ENCODE measurements at places on chromosomes 11 and 22.

- no peak for DNase-seq
Measured at GRCh38 chr11:70912226-70912840, 340.0 kb downstream of the SHANK2 start.

DNA sequence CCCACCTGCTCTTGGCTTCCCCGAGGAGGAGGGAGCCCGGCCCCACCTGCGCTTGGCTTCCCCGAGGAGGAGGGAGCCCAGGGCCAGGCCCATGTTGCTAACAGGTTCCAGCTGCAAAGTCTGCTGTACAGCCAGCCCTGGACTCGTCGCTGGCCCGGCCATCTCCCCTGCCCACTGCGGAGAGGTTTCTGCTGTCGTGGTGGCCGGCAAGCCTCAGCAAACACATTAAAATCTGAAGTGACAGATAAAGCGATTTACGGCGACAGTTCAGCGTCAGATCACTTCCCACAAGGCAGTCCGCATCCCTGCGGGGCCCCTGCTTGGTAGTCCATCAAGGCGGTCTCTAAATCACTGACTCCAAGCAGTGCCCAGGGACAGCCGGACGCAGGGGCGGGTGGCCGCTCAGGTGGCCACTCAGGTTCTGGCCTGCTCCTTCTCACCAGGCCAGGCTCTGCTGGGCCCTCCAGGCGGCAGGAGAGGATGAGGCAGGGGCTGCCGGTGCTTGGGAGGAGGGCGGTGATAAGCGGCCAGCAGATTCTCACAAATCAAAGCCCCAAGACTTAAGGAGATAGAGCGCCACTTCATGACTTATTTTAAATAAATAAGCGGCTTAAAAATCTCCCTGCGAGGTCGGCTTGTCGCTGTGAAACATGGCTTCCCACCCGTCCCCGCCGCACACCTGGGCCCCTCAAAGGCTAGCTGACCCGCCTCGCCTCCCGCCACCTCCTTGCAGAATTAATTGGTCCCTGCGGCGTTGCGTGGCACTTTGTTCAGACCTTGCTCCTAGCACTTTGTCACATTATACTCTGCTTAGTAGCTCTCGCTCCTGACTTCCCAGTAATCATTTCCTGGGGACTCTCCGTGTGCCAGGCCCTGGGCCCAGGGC, 21.1 kb downstream of the MACROD1 start:
- DNase-seq: no peak

- no peak for DNase-seq
Measured at GRCh38 chr11:66693356-66694055, 15.8 kb upstream of the RBM4B start.

- DNase-seq: no peak
Measured at GRCh38 chr11:45853332-45854219, 6.3 kb downstream of the CRY2 start.

DNA sequence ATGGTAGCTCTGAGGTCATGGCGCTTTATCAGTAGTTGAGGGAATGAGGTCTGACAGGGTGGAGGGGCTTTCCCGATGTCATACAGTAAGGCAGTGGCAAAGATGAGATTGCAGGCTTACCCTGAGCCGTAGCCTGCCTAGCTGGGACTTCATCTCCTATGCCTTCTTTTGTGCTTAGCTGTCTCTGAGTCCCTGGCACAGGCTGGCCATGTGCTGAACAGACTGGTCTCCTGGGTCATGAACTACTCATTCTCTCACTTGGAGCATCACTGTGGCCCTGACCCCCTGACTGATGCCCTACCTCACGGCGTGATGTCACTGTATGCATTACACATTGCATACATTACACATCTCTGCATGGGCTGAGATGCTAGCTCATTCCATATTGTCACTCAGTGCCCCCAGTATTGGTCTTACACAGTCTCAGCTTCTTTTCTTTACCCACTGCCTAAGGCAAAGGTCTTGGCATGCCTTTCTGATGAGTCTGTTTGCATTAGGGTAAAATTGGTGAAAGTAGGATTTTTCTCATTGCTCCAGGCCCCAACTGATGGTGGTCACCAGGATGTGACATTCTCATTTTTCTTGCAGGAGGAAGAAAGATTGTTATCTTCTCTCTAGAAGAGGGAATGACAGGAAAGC, 389.4 kb upstream of the CADM1 start:
- DNase-seq: no peak

GRCh38 chr11:122241566-122241965, 125.6 kb upstream of the BLID start:
- DNase-seq: no peak

- no peak for DNase-seq
Measured at GRCh38 chr22:48185071-48186055, 1422.9 kb downstream of the TBC1D22A start.

GRCh38 chr22:50167689-50168489, 2.6 kb upstream of the PANX2 start:
- no peak for DNase-seq

DNA sequence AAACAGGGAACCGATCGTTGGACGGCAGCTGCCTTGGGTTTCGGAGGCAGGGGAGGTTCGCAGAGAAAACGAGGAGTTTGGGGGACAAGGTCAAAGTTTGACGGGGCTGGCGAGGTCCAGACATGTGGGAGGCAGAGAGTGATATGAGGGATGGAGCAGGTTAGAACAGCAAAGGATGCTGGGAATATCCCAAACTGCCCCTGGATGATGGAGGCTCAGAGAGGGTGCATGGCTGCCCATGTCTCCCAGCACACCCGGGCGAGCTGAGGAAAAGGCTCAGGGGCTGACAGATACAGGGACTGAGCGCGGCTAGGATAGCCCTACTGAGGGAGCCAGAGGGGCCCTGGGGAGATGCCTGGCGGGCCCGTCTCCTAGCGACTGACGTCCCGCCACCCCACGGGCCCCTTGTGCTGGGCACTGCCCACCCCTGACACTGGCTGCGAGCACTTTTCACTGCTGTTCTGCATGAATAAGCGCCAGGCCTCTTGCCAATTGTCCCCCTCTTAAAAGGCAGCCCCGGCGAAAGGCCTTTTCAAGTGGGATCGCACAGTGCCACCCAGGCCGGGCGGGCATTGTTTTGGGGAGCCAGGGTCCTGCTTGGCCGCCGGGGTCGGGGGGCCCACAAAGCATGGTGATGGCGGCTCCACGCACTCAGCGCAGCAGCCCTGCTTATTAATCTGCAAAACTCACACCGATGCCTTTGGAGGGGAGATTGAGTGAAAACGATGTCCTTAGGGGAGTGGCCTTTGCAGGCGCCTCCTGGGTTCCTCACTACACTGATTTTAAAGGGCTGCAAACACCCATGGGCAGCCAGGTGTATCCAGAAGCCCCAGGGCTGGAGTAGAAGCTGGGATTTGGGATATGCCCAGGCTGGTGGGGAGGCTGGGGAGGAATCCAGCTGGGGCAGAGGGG, 90.0 kb upstream of the LINC01488 start:
- DNase-seq: no peak

DNA sequence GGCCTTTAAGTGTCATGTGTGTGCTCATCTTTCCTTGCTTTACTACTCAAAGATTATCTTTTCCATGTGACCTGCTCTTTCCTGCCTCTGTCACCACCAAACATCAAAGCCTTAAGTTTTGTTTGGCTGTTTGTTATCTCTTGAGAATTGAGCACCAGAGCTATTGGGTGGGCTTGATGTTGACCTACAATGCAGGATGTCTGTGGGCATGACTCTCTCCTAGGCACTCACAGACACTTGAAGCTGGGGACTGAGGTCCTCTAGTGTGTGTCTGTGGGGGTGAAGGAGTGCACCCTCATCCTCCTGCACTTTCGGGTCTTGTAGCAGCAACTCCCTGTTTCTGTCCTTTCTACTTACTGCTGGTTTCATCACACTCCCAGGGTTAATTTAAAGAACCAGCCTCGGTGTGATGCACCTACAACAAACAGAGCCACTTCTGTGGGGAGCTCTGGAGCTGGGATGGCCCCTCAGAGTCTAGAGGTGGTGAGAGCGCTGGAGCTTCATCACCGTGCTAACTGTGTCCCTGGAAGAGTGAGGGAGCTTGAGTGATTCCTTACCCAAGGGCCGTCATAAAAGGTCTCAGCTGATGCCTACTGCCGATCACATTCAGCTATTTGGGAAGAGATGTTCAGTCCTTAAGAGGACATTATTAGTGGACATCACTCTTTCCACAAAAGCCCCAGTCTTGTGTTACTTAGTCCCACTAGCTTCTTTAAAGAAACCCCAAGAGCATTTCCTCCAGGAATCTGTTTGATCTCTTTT, 56.3 kb downstream of the LRRC74B start:
- no peak for DNase-seq

GRCh38 chr11:95327273-95327948, 96.4 kb upstream of the SESN3 start:
- DNase-seq: no peak

DNA sequence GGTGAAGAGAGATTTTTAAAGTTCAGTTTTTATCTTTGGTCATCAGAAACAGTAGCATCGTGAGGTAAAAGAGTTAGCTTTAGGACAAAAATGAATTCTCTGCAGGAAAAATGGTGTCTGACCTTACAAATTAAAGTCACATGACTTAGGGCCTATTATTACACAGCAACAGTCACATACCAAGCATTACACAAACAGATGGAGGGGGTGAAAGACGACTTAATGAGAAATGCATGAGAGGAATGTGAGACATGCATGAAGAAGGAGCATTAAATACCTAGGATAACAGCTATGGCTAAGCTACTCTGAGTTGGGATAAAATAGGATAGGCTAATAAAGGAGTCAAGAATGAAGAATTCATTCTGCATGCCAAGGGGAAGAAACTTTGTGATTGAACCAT, 77.5 kb downstream of the BLID start:
- peak; percentile 29 for DNase-seq

GRCh38 chr22:36197514-36198146, 4.0 kb downstream of the APOL4 start:
- DNase-seq: no peak

DNA sequence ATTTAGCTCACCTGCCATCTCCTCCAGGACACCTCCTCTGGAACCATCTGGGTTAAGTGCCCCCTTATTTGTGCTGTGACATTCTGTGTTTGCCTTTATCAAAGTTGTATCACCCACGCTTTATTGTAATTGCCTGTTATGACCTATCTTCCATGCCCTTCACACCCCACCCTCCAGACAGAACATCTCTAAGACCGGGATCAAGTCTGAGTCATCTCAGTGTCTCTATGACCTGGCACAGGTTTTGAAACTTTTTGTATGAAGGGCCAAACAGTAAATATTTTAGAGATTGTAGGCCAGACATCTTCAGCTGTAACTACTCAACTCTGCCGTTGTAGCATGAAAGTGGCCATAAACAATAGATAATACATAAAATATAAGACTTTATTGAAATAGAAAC, 161.8 kb downstream of the SPON1 start:
- DNase-seq: no peak

- DNase-seq: no peak
Measured at GRCh38 chr22:23769321-23769965, 1.7 kb upstream of the CHCHD10 start.

GRCh38 chr22:50705851-50706351, 32.1 kb upstream of the ACR start:
- no peak for DNase-seq

DNA sequence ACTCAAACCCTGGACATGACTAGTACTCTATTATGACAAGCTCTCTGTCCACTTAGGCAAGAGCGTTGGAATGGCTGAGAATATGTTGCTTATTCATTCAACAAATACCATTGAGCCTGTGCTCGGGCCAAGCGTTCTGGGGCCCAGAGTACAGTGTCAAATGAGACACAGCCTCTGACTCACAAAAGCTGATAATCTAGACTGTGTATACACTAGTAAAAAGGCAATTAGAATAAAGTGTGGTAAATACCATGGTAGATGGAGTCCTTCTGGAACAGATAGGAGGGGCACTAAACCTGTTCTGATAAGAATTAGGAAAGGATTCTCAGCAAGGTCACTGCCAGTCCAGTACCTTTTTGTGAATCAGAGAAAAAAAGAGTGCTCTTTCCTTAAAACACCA, 24.7 kb downstream of the KCNE3 start:
- no peak for DNase-seq

DNA sequence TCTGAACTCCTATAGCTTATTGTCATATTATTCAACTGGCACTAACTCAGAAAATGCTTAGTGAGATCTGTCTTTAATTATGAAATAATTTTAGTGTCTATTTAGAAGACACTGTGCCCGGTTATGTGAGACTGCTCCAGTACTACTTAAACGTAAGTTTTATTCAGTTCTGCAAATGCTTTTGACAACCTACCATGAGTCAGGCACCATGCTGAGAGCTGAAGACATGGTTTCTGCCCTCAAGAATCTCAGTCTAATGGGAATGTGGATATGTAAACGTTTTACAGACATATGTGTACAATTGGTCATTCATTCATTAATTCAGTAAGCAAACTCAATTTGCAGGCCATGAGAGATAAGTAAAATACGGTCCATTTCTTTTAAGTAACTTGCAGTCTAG, 40.0 kb downstream of the DCUN1D5 start:
- DNase-seq: no peak

- DNase-seq: no peak
Measured at GRCh38 chr11:63991558-63991957, 5.3 kb downstream of the OTUB1 start.

DNA sequence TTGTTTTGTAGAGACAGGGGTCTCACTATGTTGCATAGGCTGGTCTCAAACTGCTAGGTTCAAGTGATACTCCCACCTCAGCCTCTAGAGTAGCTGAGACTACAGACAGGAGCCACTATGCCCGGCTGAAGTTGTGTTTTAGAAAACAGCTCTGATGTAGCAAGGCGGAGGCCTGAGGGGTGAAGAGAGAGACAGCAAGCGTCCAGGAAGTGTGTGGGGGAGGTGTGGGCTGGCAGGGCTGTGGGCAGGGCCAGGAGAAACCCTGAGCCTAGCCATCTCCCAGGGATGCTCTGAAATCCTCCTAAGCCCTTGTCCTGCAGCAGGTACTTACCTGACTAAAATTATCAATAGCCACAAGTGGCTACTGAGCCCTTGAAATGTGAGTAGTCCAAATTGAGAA, 16.1 kb upstream of the RPS3 start:
- no peak for DNase-seq

DNA sequence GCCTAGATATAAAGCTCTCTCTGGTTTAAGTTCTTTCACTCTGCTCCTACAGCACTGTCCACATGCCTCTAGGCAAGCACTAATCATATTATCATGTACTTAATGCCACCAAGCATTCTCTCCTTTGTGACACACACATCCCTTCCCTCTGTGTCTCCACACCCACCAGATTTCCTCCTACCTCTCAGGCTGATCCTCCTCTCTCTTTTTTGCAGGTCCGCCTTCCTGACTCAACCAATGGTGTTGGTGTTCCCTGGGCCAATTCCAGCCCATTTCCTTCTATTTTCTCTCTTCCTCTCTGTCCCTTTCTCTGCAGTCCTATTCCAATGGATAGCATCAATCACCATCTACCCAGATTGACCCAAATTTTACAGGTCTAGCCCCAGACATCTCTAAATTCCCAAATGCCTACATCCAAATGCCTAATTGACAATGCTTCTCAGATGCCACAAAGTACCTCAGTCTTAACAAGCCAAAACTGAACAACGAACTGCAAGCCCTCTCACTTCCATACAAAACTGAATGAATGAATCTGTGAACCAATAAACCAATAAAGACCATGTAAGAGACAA, 504 bp upstream of the ZNF215 start:
- peak; percentile 10 for DNase-seq

- no peak for DNase-seq
Measured at GRCh38 chr11:70512716-70513115, 114.4 kb downstream of the CTTN start.
